Activated gamma-delta T cell treated with anti-CD3 and anti-CD28 coated beads, Interleukin-2, amount 50 U/mL, for 16 hours (primary cell): ENCODE measurements at places on chromosomes 2 and 18.

- no peak for DNase-seq
Measured at GRCh38 chr2:27991146-27991545, 100.6 kb downstream of the BABAM2 start.

GRCh38 chr2:229882583-229882982, 39.2 kb downstream of the TRIP12 start:
- DNase-seq = no peak

GRCh38 chr2:239640210-239640609, 239.4 kb upstream of the HDAC4 start:
- no peak for DNase-seq

- no peak for DNase-seq
Measured at GRCh38 chr2:58207189-58207588, 33.9 kb downstream of the FANCL start.

DNA sequence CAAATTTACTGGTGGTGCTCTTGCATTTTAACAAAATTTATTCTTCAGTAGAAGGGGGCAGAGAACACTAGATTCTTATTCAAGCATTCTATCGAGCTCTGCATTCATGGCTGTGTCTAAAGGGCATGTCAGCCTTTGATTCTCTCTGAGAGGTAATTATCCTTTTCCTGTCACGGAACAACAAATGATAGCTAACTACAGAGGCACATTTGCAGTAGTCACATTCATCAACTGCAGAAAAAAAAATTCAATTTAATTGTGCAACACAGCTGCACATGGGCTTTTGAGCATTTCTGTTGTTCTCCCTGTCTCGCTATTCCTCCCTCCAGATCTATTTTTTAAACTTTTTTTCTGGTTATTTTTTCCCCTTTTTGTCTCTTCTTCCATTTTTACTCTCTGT, 13.0 kb upstream of the DLX1 start:
- DNase-seq = no peak

DNA sequence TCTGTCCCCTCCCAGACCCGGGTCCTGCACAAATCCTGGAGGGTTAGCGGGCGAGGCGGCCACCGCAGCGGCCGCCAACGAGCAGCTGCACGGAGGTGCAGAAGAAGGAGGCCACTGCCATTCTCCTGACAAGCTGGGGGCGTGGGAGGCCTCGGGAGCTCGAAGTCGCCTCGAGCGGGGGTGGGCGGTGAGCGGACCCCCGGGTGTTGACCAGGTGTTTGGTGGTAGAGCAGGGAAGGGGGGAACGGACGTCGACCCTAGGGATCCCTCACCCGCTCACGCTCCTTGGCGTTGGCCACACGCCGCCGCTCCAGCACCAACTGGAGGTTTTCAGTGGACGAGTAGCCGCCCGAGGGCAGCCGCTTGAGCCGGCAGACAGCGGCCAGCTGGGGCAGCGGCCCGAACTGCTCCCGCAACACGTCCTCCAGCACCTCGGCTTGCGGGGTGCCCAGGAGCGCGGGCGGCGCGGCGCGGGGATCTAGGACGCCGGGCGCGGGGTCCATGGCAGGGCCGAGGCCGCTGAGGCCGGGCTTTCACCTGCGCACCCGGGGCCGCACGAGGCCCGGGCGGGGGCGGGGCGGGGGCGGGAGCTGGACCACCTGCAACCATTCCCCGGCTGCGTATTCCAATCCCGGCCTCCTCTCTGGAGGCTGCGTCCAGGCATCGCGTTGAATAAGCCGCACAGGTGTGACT, at the start of gene FIGLA:
Gene FIGLA (minus strand): TSS at position 508 of the 693 bp plus-strand sequence. CDS start 5 bp downstream, at position 503.
- DNase-seq = no peak

- no peak for DNase-seq
Measured at GRCh38 chr2:132567682-132568081, 102.3 kb downstream of the LYPD1 start.

DNA sequence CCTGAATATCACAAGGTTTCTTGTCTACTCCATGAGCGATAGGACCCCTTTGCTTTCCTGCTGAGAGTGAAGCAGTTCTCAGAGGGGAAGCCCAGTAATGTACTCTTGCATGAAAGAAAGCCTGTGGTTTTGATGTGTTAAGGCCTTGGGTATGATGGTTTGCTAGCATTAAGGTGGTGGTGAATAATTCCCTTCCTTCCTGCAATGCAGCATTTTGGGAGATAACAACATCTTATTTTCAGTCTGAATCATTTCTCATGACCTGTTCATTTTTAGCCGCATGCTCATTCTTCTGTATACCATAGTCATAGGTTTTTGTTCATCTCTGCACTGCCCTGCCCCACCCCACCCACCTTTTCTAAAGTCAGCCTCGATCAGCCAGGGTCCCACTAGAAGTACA, 66.2 kb downstream of the HNMT start:
- DNase-seq = no peak

- DNase-seq = no peak
Measured at GRCh38 chr18:23986600-23987359, 27.8 kb upstream of the TTC39C start.

GRCh38 chr2:140136366-140136765, 1356.2 kb upstream of the NXPH2 start:
- DNase-seq = no peak
